ENCODE measurements at places on chromosomes 7 and 10. TPM values are rescaled to one million over a fixed set of nuclear protein-coding genes. Genes with fewer than 3 reads are reported as not detected.

GATA3 gene
- not detected for total RNA-seq

MYL10 gene
- total RNA-seq: 20.9 TPM

CTAGE15 gene
- total RNA-seq: 3.0 TPM

TNS3 gene
- 39.7 TPM for total RNA-seq

CUBN gene
- 3.5 TPM for total RNA-seq

PRF1 gene
- 0.62 TPM for total RNA-seq

POLR2J2 gene
- 6.9 TPM for total RNA-seq

SLC39A12 gene
- total RNA-seq: not detected

PDK4 gene
- 48.6 TPM for total RNA-seq

TSPAN15 gene
- 64.6 TPM for total RNA-seq

PTPRZ1 gene
- 31.5 TPM for total RNA-seq

ATOH7 gene
- 0.82 TPM for total RNA-seq

SPDYE3 gene
- not detected for total RNA-seq

Data from tongue (tissue), 3 donors.